Hematopoietic multipotent progenitor cell treated with erythropoietin and hydrocortisone succinate and interleukin-3 and kit ligand, for 6 days (in vitro differentiated cells): ENCODE measurements at places on chromosomes 5 and 9.

DNA sequence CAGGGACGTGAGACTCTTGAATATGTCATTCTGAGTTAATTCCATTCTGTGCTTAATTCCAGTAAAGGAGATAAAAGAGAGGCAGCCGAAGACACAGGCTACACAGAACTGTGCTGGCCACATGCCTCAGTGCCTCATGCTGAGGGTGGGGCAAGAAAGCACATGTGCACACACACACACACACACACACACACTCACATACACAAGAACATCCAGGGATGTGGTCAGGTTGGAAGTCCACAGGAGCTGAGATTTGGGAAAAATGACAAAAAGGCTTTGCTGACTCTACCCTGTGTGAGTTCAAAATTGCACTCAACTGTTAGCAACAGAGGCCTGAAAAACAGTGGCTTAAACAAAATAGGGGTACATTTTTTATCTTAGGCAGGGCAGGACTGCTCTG, 40.5 kb downstream of the ALG2 start:
- no peak for DNase-seq

- DNase-seq = no peak
These were observed 129.9 kb downstream of the BOD1 start for GRCh38 chr5:173486355-173487225.

DNA sequence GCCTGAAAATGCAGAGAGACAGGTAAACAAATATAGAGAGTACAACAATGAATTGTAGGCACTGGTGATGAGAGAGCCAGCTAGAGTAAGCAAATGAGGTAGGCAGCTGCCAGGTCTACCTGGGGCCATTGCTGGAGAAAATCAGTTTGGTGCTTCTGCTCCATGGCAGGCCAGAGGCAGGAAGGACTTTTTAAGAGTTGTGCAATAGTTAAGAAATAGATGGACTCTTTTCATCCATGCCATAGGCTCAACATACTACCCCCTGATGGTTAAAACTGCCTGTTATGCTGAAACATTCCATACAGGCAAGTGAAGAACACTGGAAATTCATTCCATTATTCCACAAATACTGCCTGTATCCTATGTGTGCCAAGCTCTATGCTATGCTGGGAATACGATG, 86.5 kb upstream of the CCDC112 start:
- DNase-seq = no peak

DNA sequence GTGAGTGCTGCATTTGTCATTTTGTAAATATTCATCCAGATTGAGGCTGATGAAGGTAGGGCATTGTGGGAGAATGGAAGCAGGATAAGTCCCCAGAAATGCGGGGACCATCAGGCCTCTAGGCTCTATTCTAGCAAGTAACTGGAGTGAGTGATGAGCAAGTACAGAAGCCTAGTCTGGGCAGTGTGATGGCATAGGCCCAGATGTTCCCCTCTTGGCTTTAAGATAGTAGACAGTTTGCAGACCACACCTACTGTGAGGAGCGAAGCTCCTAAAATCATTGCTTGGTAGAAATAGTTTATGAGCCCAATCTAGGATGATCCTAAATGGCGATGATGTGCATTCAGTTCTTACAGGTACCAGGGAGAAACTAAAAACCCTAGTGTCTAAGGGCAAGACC, 24.3 kb downstream of the NDFIP1 start:
- peak; percentile 81 for DNase-seq

GRCh38 chr9:134396258-134396742, 70.0 kb downstream of the RXRA start:
- DNase-seq = no peak

DNA sequence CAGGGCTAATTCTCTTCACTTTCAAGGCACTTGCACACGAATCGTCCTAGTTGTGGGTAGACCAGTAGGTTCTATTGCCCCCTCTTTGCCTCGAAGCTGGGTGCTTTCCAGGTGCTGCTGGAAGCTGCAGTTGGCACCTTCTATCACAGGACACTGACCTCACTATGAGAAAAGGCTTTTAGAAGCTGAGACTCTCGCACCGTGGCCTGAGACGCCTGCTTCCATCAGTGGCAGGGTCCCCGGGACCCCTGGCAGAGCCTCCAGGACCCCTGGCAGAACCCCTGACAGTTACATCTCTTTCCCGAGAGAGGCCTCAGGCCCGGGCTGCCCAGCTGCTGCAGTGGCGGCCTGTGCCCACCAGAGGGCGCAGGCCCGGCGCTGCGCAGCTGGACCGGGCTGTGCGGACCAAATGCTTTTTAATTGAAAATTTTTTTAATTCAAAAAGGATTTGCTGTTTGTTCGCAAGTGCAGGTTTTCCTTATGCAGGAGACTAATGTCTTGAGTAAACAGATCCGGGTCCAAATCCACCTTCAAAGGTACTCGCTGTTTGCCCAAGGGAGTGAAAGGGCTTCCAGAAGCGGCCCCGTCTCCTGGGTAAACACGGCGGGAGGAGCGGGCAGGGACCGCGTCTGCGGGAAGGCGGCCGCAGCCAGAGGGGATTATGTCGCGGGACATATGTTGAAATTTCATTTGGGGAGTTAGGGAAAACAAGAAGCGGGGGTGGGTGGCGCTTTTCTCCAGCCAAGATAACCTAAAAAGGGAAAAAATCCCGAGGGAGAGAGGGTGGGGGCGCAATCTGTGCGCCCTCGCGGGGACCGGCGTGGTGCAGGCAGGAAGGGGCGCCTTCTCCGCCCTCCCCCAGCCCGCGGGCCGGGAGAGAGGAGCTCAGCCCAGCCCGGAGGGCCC, 114.5 kb upstream of the LMX1B start:
- peak; percentile 47 for DNase-seq

- no peak for DNase-seq
These were observed 145.9 kb upstream of the ADCY2 start for GRCh38 chr5:7250004-7250403.

- no peak for DNase-seq
These were observed 92.8 kb upstream of the SLCO6A1 start for GRCh38 chr5:102591650-102592049.

- DNase-seq = no peak
These were observed 36.5 kb upstream of the FAT2 start for GRCh38 chr5:151627650-151628049.

GRCh38 chr5:11640158-11640873, 263.9 kb downstream of the CTNND2 start:
- no peak for DNase-seq

- peak; percentile 97 for DNase-seq
These were observed 64.0 kb downstream of the RNF130 start for GRCh38 chr5:180007582-180007981.

GRCh38 chr9:110571801-110572483, 7.6 kb downstream of the SVEP1 start:
- no peak for DNase-seq
